Activated T-cell treated with anti-CD3 and anti-CD28 coated beads for 24 hours (primary cell): ENCODE measurements at places on chromosomes 2 and 18.

GRCh38 chr2:138654146-138654545 lies 126.0 kb downstream of the NXPH2 start:
- DNase-seq, result no peak

- DNase-seq, result no peak
Measured at GRCh38 chr2:240369801-240370585, 65.5 kb upstream of the GPC1 start.

- DNase-seq, result no peak
Measured at GRCh38 chr18:72246076-72246475, 298.1 kb downstream of the CBLN2 start.

GRCh38 chr18:7255054-7255453 lies 24.2 kb downstream of the LRRC30 start:
- DNase-seq, result no peak

- DNase-seq, result no peak
Measured at GRCh38 chr2:165013944-165014619, 58.8 kb upstream of the SLC38A11 start.

GRCh38 chr2:74149247-74149525 lies 1.5 kb upstream of the BOLA3 start:
- no peak for DNase-seq

DNA sequence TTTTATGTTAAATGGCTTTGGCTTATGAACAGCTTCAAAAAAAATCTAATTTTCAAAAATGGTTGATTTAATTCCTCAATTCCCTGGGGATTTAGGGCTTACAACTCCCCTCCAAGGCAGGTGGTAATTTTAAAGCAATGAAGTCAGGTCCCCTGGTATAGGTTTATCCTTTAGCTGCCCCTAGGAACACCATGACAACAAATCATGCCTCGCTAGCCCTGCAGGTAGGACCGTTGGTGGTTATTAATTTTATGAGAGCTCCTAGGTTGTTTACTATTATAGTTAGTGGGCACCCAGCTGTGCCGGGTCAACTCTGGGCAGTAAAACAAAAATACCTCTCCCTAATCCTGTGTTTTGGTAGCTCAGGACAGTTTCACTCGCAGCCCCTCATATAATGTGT lies 26.2 kb upstream of the MBOAT2 start:
- no peak for DNase-seq
